ENCODE measurements at places on chromosomes 3 and 15. TPM values are rescaled to one million over a fixed set of nuclear protein-coding genes. Genes with fewer than 3 reads are reported as not detected.

The KBTBD8 gene
- 53.3 TPM for total RNA-seq

The DHFR2 gene
- total RNA-seq, result 5.0 TPM

The ATP13A3 gene
- total RNA-seq, result 91.9 TPM

The C3orf80 gene
- not detected for total RNA-seq

The CDHR4 gene
- not detected for total RNA-seq

The MNS1 gene
- 0.62 TPM for total RNA-seq

The AP2M1 gene
- total RNA-seq, result 177 TPM

The CYP1A2 gene
- total RNA-seq, result not detected

The KLHL40 gene
- total RNA-seq, result not detected

The GRM2 gene
- 0.58 TPM for total RNA-seq

The TLR9 gene
- total RNA-seq, result 10.4 TPM

The CCDC39 gene
- total RNA-seq, result not detected

The C2CD4A gene
- not detected for total RNA-seq

The ARPIN gene
- not detected for total RNA-seq

The PRR20G gene
- total RNA-seq, result not detected

The CCR4 gene
- total RNA-seq, result 0.17 TPM

The C2CD4B gene
- total RNA-seq, result not detected
